ENCODE measurements at places on chromosomes 3 and 15. TPM values are rescaled to one million over a fixed set of nuclear protein-coding genes. Genes with fewer than 3 reads are reported as not detected.

DOCK3 gene
- total RNA-seq, result 6.3 TPM

ROPN1 gene
- total RNA-seq, result 10.8 TPM

MYH15 gene
- 0.68 TPM for total RNA-seq

GOLGA8Q gene
- total RNA-seq, result 2.2 TPM

DNA sequence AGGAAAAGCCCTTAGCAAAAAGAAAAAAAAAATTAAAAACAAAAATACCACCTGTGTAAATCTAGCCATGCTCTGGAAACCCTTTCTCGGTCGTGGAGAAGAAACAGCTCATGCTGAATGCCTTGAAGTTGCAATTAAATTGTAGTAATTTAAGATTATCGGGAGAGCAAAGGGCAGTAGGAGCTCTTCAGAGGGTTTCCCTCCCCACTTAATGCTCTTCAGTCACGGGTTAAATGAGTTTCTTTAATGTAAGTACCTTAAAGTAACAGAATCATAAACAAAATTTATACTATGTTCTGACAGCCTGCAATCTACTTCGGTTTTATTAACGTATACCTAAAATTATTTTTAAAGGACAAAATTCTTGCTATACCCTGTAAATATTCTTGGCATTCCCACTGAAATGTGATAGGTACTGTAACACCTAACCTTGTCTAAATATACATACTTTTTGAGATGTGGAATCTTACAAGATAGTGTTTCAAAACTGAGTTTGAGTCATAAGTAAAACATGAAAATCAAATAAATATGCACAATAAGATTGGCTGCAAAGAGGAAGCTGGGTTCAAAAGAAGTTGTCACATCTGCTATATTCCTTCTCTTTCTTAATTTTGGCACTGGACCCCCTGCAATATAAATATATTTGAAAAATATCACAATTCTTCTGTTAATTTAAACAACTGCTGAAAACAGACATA is 5.3 kb downstream of the FOXP1 start:
- H3K4me3 ChIP-seq, result peak overlapping the region; percentile 90
- H3K36me3 ChIP-seq, result no peaks in the 10 kb centered on the region
- H3K4me1 ChIP-seq, result no peaks in the 10 kb centered on the region

GRCh38 chr3:196968233-196969133 is at the start of gene PIGZ:
PIGZ (minus strand) TSS chr3:196968833; CDS start chr3:196952031, 16,802 bp downstream.
- H3K27me3 ChIP-seq, result no peaks in the 10 kb centered on the region
- DNase-seq, result no peak
- no peaks in the 10 kb centered on the region for H3K4me1 ChIP-seq
- H3K27ac ChIP-seq, result no peak within 1 kb of the TSS
- H3K4me3 ChIP-seq, result peak within 1 kb of the TSS; percentile 42
- no peaks in the 10 kb centered on the region for H3K36me3 ChIP-seq

DNA sequence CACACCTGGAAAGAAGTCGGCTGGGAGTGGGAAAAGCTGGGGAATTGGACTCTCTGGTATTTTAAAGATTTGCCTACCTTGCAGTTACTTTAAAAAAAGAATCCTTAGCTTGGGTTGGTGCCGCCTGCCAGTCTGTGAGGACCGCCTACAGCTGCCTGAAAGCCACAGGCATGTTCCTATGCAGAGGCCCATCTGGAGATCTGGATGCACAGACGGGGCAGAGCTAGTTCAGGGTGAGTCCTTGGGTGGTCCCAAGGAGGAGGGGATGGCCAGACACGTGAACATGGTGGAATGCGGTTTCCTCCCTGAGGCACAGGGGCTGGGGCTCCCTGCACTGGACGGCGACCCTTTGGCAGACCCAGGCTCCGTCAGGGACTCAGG is 113.2 kb upstream of the IQSEC1 start:
- H3K27ac ChIP-seq, result no peak overlapping the region
- no peak for DNase-seq
- no peak overlapping the region for H3K4me3 ChIP-seq

- DNase-seq, result no peak
- H3K4me1 ChIP-seq, result no peaks in the 10 kb centered on the region
- no peaks in the 10 kb centered on the region for H3K27me3 ChIP-seq
- H3K4me3 ChIP-seq, result no peak overlapping the region
- H3K27ac ChIP-seq, result no peak overlapping the region
Observed at GRCh38 chr3:82261013-82261412, 499.6 kb upstream of the GBE1 start.

GRCh38 chr15:59169251-59169708 is 37.4 kb upstream of the LDHAL6B start:
- peak overlapping the region; percentile 89 for H3K27ac ChIP-seq
- DNase-seq, result no peak
- no peaks in the 10 kb centered on the region for H3K36me3 ChIP-seq
- no peak overlapping the region for H3K4me3 ChIP-seq
- H3K27me3 ChIP-seq, result no peaks in the 10 kb centered on the region

DNA sequence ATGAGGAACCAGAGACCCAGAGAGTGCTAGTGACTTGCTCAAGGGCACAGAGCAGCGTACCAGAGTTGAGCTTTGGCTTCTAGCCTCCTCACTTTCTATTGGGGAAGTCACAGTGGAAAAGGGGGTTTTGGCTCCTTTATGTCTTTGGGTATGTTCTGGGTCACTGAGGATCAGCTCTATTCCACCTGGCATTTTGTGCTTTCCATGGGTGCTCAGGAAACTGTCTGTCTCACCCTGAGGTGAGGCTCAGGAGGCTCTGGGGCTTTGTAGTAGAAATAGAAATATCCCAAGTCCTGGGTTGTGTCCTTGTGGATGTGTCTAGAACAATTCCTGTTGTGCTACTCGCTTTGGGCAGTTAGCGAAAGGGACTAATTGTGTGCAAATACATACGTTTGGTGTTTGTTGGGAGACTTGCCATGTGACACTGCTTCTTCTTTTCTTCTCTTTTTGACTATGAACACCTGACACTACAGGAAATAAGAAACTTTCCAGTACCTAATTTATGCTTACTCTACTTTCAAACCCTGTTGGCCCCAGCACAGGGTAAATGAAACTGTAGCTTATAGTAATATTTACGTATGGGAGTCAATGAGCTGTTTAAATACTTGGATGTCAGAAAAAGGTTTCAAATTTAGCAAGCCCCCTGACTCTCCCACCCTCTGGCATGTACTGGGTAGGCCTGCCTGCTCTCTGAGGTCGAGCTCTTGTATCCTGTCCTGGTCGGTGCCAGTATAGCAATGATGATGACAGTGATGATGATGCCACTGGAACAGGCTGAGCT is 35.6 kb downstream of the SMAD3 start:
- H3K27me3 ChIP-seq, result no peaks in the 10 kb centered on the region
- peaks cover 19% of the 10 kb centered on the region for H3K4me1 ChIP-seq

GRCh38 chr15:26879706-26880105 is 12.8 kb downstream of the GABRA5 start:
- H3K27me3 ChIP-seq, result no peaks in the 10 kb centered on the region

DNA sequence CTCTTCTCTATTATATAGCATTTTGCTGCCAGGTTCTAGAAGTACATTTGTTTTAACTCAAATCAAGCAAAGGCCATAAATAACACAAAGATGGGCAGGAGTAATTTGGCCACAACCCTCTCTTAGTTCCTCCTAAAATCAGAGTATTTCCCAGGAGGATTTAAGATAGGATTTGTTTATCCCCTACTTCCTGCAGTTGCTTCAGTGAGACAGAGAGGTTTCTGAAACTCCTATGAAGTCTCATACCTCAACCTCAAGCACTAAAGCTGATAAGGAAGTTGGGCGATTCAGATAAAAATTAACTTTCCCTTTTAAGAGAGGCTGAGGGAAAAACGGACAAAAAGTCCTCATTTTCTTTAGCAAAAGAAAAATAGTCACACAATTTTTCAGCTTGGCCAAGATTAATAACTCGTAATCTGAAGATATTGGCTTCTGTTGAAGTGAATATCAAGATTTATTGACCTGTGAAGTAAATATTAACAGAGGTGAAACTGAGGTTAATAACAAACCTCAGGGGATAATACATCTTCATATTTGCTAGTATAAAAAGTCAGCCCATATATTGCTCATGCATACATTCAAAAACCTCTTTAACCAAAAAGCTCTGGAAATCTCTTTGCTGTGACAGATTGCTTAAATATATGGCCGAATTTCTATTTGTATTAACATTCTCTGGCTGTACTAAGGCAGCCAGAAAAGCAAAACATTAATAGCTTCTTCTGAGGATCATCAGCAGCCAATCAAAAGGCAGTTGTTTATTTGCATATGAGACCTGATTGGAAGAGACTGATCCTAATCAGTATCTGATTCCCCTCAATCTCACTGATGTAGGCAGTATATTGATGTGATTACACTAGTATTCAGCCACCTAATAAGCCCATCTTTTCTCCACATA is 90.6 kb upstream of the GADL1 start:
- H3K36me3 ChIP-seq, result no peaks in the 10 kb centered on the region
- no peak for DNase-seq
- no peak overlapping the region for H3K4me3 ChIP-seq
- H3K27me3 ChIP-seq, result no peaks in the 10 kb centered on the region
- H3K27ac ChIP-seq, result no peak overlapping the region

Data from prostate gland (tissue), 2 donors.